Nephron progenitor cell (in vitro differentiated cells): ENCODE measurements at places on chromosomes 4 and X.

DNA sequence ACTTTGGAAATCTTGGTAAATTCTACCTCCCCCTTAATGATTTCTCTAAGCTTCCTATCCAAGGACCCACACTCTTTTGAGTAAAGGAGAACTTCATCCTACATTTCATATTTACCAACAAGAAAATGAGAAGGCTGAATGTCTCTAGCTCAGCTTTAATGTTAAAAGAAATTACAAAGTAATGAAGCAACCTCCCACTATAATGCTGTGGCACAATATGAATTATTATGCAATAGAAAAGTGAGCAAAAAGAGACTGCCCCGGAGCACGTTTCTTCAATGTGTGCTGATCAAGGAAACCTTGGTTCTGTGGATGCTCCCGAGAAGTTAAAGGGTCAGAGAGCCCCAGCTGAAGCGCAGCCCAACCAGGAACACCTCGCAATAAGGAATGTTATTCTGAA is 9.1 kb upstream of the TBC1D1 start:
- DNase-seq: no peak

DNA sequence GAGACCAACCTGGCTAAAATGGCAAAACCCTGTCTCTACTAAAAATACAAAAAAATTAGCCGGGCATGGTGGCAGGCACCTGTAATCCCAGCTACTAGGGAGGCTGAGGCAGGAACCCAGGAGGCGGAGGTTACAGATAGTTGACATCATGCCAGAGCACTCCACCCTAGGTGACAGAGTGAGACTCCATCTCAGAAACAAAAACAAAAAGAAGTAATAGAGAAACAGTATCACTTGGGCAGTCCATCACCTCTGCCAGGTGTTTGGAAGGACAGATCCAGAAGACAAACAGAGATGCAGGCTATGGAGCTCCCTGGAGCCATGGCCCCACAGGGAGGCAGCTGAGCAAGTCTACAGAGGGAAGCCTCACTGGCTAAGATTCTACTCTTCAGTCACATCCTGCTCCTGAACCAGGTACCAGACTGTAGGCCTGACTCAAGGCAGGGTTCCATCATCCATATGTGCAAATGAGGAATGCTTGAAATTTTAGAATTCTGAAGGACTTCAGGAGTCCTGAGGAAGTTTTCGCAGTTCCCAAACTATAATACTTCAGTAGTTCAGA is 81.4 kb upstream of the CPEB2 start:
- DNase-seq: no peak

- no peak for DNase-seq
Observed at GRCh38 chrX:77450996-77451395, 3.8 kb downstream of the FGF16 start.

DNA sequence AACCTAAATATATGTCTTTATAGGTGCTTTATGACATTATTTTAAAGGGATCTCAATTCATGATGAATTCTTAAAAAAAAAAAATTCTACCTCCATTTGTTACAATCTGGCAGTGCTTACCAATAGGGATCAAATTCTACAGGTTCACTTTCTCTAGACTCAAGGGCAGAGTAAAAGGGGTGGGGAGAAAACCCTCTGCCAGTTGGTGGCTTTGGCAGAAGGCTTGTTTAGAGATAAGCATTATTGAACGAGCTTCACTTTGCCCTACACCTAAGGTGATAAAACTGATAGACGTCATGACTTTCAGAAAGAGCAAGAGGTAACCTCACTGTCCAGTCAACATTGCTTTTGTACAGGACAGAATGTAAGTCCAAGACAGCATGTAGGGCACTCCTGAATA is 53.6 kb downstream of the OSTC start:
- DNase-seq: no peak

GRCh38 chr4:17722356-17722700 is 59.1 kb downstream of the FAM184B start:
- DNase-seq: no peak

DNA sequence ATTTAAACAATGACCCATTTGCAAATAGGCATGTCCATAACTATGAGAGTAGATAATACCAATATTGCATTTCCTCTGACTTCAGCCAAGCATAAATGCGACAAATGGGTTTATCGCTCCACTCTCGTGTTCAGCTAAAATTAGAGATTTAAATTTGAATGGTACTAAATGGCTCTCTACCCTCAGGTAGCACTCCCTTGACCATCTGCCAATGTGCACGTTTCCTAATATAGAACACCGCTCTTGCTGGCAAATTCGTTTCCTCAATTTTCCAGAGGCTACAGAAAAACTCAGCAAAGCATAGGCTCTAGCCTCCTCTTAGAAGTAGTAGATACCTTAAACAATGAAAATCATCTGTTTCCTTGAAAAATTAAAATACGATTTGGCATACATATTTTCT is 251.6 kb downstream of the ADGRA3 start:
- no peak for DNase-seq
